ENCODE measurements at places on chromosomes 12 and 14.

- DNase-seq, result no peak
Measured at GRCh38 chr12:65756956-65757511, 67.2 kb upstream of the HMGA2 start.

- no peak for DNase-seq
Measured at GRCh38 chr14:83885837-83886293, 1644.1 kb upstream of the FLRT2 start.

GRCh38 chr14:49607583-49607982 lies 8.8 kb downstream of the LRR1 start:
- no peak for DNase-seq

DNA sequence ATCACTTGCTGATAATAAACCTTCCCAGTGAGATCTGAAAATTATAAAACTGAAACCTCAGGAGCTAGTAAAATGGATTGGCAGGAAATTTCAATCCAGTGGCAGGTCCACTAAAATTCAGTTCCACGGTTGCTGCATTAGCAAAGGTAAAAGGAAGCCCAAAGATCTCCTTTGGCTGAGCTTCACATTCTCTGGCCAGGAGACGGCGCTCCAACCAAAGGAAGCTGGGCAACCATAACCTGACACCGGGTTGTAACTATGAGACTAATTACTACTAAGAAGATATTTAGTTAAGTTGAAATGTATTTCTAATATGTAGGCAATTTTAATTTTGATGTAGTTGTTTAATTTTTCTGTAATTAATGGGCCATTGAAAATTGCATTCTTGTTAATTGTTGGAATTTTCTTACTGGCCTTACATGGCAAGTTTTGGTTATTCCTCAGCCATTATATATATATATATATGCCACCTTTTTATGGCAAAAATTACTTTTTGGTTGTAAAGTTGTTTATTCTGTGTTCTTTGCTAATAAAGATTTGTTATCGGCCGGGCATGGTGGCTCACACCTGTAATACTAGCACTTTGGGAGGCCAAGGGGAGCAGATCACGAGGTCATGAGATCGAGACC lies 17.0 kb downstream of the OR8S1 start:
- no peak for DNase-seq

- DNase-seq, result no peak
Measured at GRCh38 chr12:54229624-54230212, 40.9 kb upstream of the SMUG1 start.

DNA sequence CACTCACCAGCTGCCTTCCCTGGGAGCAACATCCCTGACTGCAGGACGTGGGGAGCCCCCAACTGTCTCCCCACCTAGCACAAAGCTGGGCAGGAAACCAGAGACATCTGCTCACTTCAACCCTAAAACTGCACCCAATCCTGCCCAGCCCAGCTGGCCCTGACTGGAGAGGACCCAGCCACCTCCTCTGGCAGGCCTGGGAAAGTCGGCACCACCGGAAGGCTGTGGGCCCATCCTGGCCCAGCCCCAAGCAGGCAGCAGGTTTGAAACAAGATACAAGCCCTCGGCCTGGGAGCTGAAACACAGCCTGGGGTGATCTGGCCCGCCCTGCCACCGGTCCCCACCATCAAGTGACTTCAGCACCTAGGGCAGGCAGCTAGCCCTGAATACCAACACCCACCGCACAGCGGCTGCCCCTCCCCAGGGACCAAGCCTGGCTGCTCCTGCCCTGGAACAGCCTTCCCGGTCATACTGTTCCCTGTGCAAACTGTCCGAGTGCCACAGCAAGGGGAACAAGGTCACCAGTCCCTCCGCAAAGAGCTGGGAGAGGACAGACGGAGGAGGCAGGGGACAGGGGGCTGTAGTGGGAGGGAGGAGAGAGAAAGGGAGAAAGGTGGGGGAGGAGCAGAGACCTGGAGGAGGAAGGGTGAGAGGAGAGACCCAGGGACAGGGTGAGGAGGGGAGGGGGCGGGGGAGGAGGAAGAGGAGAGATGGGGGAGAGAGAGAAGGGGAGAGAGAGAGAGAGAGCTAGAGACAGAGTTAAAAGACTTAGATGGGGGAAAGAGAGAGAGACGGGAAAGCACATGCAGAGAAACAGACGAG lies 115.7 kb downstream of the RFLNA start:
- no peak for DNase-seq

- DNase-seq, result no peak
Measured at GRCh38 chr12:61993734-61994345, 266.4 kb upstream of the USP15 start.

- DNase-seq, result no peak
Measured at GRCh38 chr12:24364921-24365320, 415.5 kb upstream of the SOX5 start.

All from vagina (tissue), 2 donors.